ENCODE measurements at places on chromosomes 3 and 15. TPM values are rescaled to one million over a fixed set of nuclear protein-coding genes. Genes with fewer than 3 reads are reported as not detected.

- DNase-seq = no peak
Measured at GRCh38 chr3:42202217-42202865, 63.6 kb downstream of the CCK start.

- peak; percentile 10 for DNase-seq
Measured at GRCh38 chr3:152071924-152072323, 196.8 kb upstream of the MBNL1 start.

DNA sequence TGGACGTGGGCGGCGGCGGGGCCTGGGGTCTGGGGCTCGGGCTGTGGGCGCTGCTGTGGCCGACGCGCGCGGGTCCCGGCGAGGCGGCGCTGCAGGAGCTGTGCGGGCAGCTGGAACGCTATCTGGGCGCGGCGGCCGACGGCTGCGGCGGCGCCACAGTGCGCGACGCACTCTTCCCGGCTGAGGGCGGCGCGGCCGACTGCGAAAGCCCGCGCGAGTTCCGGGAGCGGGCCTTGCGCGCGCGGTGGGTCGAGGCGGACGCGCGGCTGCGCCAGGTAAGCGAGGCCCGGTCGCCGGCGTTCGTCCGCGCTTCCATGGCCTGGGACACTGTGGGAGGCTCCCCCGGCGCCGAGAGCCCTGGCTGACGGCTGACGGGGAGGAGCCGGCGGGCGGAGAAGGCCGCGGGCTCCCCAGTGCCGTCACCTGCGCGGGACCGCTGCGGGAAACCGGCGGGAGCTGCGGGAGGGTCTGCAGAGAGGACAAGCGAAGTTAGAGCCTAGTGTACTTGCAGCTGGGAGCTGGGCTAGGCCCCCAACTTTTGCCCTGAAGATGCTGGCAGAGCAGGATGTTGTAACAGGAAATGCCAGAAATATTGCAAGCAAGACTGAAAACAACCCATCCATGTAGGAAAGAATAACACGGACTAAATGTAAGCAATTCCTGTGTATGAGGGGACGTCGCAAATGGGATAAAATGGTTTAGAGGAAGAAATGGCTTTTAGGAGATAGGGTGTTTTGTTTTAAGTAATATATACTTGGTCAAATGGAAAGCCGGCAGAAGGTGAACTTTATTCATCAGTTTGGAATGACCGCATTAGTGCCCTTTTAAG lies 847 bp downstream of the WHAMM start:
- no peak for DNase-seq

DNA sequence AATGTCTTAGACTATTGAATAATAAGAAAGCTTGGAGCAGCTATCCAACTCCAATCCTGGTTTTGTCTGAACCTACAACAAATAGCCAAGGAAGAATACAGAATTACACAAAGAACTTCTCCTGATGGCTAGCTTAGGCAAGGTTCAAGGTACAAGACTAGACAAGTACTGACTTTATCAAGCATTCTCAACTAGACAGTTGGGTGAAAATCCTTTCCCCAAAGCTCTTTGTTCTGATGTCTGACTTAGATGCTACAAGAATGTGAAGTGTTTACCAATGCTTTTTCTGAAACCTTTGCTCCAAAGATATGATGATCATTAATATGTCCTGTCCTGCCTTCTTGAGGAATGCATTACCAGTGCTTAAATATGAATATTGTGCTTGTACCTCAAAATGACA lies 113.8 kb downstream of the ANXA2 start:
- no peak for DNase-seq

GRCh38 chr15:71708051-71708429 lies 102.3 kb upstream of the NR2E3 start:
- DNase-seq = no peak

DNA sequence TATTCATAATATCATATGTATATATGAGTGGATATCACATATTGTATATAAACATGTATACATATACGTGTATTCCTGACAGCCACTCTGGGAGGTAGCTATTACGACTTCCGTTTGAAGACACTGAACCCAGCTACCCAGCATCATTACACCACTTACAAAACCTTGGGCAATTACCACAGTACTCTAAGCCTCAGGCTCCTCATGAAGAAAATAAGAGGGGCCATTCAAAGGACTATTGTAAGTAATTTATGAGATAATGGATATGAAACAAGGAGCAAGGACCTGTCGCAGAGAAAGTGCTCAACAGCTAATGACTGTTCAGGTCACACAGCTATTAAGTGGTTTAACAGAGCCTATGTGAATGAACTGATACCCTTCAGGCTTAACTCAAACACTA lies 52.4 kb downstream of the KCNMB2 start:
- DNase-seq = no peak

DNA sequence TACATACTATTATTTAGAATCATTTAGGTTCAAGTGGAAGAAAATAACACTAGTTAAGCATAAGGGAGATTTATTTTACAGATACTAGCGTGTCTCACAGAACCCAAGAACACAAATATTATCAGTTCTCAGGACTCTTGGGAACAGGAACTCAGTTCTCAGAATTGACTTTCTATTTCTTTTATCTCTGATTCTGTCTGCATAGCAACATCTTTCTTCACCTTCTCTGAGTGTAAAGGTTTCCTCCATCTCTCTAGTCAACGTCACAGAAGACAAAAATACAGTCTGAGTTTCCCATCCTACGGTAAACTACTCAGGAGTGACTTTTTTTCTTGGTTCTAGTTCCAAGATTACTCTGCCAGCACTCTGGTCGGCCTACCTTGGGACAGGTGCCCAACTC lies 220.0 kb downstream of the SV2B start:
- no peak for DNase-seq

The SI gene
- not detected for total RNA-seq

The ONECUT1 gene
- not detected for total RNA-seq
